ENCODE measurements at places on chromosomes 7 and 10.

- peak; percentile 50 for DNase-seq
Measured at GRCh38 chr7:128027485-128027980, 3.7 kb downstream of the LRRC4 start.

GRCh38 chr7:8418629-8419245 is 14.7 kb upstream of the NXPH1 start:
- DNase-seq: peak; percentile 91

DNA sequence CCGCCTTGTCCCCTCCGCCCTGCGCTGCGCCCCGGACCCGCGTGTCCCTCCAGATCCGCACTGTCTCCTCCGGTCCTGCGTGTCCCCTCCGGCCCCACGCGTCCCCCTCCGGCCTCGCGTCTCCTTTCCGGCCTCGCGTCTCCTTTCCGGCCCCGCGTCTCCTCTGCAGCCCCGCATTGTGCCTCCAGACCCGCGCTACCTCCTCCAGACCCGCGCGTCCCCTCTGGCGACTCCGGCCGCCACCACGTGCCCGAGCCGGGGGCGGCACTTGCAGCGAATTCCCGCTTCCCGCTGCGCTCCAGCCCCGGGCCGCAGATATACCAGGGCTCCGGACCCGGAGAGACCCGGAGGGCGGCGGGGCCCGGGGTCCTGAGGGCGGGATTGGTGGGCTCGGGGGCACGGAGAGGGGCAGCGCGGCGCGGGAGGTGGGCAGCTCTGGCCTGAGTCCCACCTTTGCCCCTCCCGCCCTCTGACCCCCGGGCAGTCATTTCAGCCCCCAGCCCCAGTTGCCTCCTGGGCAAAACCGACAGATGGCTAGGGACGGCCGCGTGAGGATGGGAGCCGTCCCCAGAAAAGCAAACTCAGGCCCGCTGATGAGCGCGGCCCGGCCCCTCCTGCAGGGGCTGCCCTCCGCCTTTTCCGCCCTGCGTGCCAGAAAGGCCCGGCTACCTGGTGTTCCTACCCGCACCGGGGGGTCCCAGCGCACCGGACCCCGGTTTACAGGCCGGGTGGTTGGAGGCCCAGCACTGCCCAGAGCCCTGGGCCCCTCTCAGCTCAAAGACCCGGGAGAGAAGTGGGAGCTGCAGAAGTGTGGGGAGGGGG is 56.5 kb downstream of the RBM17 start:
- DNase-seq: peak; percentile 69

- no peak for DNase-seq
Measured at GRCh38 chr10:2584385-2584784, 483.0 kb upstream of the PFKP start.

DNA sequence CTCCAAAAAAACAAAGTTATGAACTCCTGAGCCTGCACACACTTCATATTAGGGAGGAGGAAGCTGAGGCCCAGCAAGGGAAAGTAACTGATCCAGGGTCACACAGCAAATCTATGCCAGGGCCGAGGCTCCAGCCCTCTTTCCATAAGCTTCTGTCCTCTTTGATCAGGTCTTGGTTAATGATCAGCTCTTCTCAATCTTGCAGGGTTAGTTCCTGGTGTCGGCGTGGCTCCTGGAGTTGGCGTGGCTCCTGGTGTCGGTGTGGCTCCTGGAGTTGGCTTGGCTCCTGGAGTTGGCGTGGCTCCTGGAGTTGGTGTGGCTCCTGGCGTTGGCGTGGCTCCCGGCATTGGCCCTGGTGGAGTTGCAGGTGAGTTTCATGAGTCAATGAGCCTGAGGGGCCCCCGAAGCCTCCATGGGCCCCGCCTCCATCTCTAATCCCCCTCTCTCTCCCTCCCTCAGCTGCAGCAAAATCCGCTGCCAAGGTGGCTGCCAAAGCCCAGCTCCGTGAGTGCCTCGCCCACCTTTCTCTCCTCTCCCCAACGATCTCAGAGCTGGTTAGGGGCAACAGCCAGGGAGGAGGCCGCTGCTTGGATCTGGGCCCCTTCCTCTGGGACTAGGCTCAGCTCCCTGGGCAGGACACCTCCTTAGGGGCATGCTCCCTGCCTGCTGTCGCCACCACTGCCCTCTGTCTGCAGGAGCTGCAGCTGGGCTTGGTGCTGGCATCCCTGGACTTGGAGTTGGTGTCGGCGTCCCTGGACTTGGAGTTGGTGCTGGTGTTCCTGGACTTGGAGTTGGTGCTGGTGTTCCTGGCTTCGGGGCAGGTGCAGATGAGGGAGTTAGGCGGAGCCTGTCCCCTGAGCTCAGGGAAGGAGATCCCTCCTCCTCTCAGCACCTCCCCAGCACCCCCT is 23.7 kb upstream of the LIMK1 start:
- DNase-seq: no peak

- no peak for DNase-seq
Measured at GRCh38 chr10:11066520-11066919, 48.8 kb downstream of the CELF2 start.

GRCh38 chr7:75662579-75663301 is 76.0 kb downstream of the HIP1 start:
- no peak for DNase-seq

DNA sequence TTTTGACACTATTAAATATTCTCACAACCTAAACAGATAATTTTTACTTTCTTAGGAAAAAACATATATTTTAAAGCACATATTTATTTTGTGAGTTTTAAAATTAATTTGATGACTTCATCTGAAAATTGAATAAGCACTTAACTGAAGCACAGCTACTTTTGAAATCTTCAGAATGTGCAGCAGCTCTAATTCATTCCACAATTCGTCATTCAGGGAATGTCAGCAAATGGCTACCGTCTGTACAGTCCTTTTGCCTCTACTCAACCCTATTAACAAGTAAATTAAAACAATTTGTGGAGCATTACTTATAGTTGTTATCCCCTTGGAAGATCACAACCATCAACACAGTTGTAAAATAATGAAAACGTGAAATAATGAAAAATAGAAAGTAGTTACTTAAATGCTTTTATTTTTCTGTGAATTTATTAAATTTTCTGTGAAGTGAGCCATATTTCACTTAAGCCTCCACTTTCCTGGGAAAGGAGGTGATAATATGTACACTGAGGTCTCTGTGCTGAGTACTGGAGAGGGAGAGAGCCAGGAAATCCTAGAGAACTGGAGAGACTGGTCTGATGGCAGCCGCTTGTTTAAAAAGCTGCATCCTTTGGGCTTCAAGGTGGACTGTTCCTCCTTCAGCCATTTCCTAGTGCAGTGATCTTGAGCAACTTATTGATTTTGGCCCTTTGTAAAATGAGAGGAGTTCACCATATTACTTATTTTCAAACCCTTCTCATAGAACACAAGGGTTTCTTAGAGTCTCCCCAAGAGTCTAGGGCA is 70.6 kb downstream of the REEP3 start:
- no peak for DNase-seq

DNA sequence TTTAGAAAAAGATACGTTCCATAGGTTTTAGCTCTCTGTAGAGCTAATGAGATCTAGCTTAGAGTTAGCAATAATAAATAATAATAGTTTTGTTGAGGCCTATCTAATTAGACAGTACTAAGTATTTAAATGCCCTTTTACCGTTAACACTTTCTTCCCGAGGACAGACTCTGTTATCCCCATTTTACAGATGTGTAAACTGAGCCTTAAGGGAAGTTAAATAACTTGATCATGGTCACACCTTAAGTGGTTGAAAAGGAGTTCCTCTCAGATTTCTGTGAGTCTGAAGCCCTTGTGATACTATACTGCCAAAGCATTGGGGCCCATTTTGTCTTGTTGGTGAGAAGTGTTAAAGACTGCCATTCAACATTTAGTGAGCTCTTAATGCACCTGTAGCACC is 61.6 kb downstream of the CYP51A1 start:
- DNase-seq: no peak

- no peak for DNase-seq
Measured at GRCh38 chr10:50439187-50439586, 184.6 kb downstream of the SGMS1 start.

GRCh38 chr10:25052012-25052411 is 35.6 kb downstream of the THNSL1 start:
- DNase-seq: no peak

DNA sequence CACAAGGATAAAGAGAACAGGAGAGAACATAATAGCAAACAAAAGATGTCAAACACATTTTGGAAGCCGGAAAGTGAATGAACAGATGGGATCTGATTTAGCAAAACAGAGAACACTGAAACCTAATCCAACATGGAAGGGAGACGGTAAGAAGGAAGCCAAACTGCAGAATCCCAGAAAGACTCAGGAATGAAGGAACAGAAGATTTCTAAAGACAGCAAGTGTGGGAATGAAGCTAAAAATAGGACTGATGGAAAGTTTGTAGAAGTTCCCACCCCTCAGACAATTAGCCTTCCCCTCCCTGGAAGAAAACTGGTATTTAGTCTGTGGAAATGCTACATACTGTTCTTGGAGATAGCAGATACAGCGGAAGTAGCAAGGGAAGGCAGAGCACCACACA is 40.8 kb downstream of the SLC16A12 start:
- no peak for DNase-seq

Measured in brain (organoid and tissue), 16 donors.